ENCODE measurements at places on chromosomes 13 and 19. TPM values are rescaled to one million over a fixed set of nuclear protein-coding genes. Genes with fewer than 3 reads are reported as not detected.
A peak's percentile ranks its signal among the peaks of the same experiment; 100 is the strongest.

- DNase-seq = no peak
- H3K4me3 ChIP-seq = no peak overlapping the region
- no peak overlapping the region for H3K27ac ChIP-seq
- H3K36me3 ChIP-seq = peaks cover 6% of the 10 kb centered on the region
- no peaks in the 10 kb centered on the region for H3K27me3 ChIP-seq
These were observed 8.9 kb downstream of the CIC start for GRCh38 chr19:42277821-42278451.

GRCh38 chr13:35699825-35700510 lies 223.5 kb upstream of the MAB21L1 start:
- no peaks in the 10 kb centered on the region for H3K27me3 ChIP-seq
- no peak overlapping the region for H3K4me3 ChIP-seq
- H3K36me3 ChIP-seq = no peaks in the 10 kb centered on the region
- no peaks in the 10 kb centered on the region for H3K4me1 ChIP-seq
- H3K27ac ChIP-seq = no peak overlapping the region

- no peaks in the 10 kb centered on the region for H3K36me3 ChIP-seq
- DNase-seq = no peak
- no peak overlapping the region for H3K4me3 ChIP-seq
- H3K27ac ChIP-seq = no peak overlapping the region
- H3K4me1 ChIP-seq = no peaks in the 10 kb centered on the region
- H3K27me3 ChIP-seq = no peaks in the 10 kb centered on the region
These were observed 795.3 kb downstream of the SLITRK1 start for GRCh38 chr13:83086948-83087347.

GRCh38 chr19:32526895-32527294 lies 54.1 kb upstream of the PDCD5 start:
- no peak overlapping the region for H3K4me3 ChIP-seq
- H3K4me1 ChIP-seq = no peaks in the 10 kb centered on the region
- H3K36me3 ChIP-seq = no peaks in the 10 kb centered on the region
- no peaks in the 10 kb centered on the region for H3K27me3 ChIP-seq
- H3K27ac ChIP-seq = no peak overlapping the region
- no peak for DNase-seq

- H3K27ac ChIP-seq = peak overlapping the region; percentile 91
- peaks cover 21% of the 10 kb centered on the region for H3K36me3 ChIP-seq
- peaks cover 37% of the 10 kb centered on the region for H3K4me1 ChIP-seq
- no peaks in the 10 kb centered on the region for H3K27me3 ChIP-seq
- DNase-seq = peak; percentile 61
- peak overlapping the region; percentile 92 for H3K4me3 ChIP-seq
These were observed 622 bp upstream of the FXYD5 start for GRCh38 chr19:35153701-35154524.

LILRA1 gene
- not detected for total RNA-seq

KLK12 gene
- not detected for total RNA-seq
